Left renal cortex interstitium (tissue), 4 donors: ENCODE measurements at places on chromosomes 1 and 21. TPM values are rescaled to one million over a fixed set of nuclear protein-coding genes. Genes with fewer than 3 reads are reported as not detected.
A peak's percentile ranks its signal among the peaks of the same experiment; 100 is the strongest.

YBEY gene
- polyA plus RNA-seq = 22.1 TPM

DNA sequence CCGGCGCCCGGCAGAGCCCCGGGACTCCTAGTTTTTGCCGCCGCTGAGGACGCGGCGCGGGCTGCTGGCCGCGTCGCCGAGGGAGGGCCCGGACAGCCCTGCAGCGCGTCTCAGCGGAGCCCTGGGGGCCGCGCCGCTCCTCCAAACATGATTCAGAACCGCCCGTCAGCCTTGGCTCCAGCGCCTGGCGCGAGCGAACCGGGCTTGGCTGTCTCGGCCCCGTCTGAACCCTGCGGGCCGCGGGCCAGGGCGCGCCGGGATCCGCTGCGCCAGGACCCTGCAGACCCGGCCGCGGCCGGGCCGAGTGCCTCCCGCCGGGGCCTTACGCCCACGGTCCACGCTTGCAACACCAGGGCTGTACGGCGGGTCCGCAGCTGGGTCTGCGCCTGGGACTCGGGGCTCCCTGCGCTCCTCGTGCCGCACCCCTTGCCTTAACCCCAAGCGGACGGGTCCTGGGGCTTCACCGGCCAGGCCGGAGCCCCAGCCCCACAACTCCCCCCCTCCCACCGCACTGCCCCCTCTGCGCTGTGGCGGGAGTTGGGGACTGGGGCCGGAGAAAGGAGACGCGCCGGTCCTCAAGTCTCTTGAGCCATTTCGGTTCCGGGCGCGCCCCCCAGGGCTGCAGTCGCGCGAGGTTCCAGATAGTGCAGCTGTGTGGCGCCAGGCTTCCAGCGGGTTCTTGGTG, 48.4 kb upstream of the CD34 start:
- DNase-seq = peak; percentile 45

- no peak for DNase-seq
Measured at GRCh38 chr1:235336903-235337302, 8.5 kb downstream of the GGPS1 start.

DNA sequence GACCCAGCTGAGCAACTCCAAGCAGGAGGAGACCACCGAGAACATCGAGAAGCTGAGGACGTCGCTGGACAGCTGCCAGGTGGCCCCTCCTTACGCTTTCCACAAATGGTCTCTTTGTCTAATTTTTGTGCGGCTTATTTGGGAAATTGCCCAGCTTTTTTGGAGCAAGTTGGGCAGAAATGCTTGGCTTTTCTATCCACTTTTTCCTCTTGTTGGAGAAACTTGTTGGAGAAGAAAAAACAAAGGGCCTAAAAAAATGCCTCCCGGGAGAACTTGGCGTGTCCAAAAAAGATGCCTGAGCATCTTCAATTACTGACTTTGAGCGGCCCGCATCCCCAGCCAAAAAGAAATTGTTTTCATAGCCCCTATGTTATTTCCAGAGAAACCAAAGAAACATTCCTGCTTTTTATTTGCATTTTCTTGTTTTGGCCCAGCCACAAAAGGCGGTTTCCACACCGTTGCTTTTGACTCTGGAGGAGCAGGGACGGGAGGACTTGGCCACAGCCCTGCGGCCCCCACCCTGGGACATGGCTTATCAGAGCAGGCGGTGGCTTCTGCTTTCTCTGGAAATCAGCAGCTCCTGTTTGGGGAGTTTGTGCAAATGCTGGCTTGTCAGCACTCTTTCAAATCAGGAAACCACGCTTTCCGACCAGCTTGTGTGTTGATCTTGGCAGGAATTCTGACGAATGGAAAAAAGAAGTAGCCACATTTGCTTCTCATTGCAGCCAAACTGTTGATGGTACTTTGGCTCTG, 81.2 kb upstream of the EFHD2 start:
- no peak for DNase-seq

DNA sequence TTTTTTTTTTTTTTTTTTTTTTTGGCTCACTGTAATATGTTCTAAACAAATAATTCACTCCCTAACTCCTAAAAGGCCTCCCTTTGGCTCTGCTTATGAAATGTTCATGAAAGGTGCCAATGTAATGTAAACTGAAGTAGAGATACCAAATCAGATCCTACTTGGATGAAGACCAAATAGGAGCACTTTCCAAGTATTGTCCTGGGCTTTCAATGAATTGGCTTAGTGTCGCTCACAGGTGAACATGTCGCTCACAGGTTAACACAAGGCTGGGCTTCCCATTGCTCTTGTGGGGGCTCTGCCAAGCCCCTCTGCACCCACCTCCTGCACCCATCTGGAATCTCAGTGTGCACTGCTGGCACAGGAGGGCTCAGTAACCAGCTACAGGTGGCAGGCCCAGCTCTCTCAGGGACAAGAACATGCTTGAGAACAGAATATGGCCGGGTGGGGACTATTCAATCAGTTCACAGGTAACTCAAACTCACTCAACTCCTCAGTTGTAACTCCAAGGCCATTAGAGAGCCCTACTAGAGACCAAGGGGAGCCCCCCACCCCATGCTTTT, 10.6 kb upstream of the CD58 start:
- DNase-seq = no peak

- no peak for DNase-seq
Measured at GRCh38 chr1:7691576-7691975, 79.5 kb upstream of the VAMP3 start.

OR2T29 gene
- not detected for polyA plus RNA-seq

OR2T33 gene
- not detected for polyA plus RNA-seq

CREG1 gene
- 133 TPM for polyA plus RNA-seq

C1orf94 gene
- polyA plus RNA-seq = 0.13 TPM

KCNJ9 gene
- polyA plus RNA-seq = 0.08 TPM

DNA sequence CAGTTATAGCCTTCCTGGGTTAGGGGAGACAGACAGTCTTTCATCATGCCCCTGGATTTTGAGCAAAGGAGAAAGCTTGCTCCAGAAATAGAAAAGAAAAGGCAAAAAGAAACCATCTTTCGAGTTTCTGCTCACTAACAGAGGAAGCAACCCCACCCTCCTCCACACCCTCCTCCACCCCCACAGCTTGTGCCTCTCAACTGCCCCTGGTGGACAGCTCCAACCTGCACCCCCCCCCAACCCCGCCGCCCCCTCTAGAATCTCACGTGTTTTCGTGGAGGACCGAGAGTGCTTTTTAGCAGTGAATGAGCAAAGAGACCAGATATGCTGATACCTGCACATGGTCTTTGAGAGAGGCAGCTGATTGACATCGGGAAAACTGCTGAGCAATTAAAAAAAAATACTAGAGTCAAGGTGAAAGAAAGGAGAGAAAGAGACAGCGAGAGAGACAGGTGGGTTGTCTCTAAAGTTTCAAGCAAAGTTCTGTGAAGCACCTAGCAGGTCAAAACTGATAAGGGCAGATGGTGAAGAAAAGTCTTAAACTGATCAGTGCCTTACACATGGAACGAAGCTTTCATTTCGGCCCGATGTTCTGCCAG, 358.3 kb downstream of the KIF26B start:
- no peak for DNase-seq

DNA sequence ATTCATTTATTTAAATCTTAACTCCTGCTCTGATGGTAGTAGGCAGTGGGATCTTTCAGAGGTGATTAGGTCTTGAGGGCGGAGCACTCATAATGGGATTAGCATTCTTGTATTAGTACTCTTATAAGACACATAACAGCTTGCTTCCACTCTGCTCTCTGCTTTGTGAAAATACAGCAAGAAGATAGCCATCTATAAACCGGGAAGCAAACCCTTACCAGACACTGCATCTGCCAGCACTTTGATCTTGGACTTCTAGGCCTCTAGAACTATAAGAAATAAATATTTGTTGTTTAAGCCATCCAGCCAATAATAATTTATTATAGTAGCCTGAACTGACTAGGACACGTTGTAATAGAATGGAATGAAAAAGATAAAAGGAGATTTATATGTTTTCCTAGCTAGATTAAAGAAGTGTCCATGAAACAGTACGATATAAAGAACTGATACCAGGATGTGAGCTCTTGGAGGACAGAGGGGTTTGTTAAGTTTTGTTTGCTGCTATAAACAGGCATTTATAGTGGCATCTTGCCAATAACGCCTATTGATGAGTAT, 869.9 kb downstream of the MRPL39 start:
- DNase-seq = no peak

DNA sequence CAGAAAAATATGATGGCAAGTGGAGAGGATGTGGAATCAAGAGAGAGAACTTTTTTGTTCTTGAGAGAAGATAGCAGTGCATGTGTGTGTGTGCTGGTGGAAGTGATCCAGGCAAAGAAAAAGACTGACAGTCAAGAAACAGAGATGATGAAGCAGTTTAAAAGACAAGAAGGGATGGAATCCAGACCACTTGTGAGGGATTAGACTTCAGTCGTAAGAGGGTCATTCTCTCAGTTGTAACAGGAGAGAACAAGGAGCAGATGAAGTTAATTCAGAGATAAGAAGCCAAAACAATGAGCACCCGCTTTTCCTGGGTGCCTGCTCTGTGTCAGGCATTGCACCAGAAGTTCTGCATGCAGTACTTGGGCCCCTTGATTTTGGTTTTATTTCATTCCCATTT, 76.6 kb downstream of the RNF220 start:
- no peak for DNase-seq
